Stimulated activated CD4-positive, alpha-beta T cell treated with anti-CD3 and anti-CD28 coated beads, TNF-alpha, amount 100 ng/mL, for 4 hours (primary cell): ENCODE measurements at places on chromosomes 6 and 20.

GRCh38 chr6:151067684-151068596, 171.8 kb upstream of the AKAP12 start:
- DNase-seq: no peak

DNA sequence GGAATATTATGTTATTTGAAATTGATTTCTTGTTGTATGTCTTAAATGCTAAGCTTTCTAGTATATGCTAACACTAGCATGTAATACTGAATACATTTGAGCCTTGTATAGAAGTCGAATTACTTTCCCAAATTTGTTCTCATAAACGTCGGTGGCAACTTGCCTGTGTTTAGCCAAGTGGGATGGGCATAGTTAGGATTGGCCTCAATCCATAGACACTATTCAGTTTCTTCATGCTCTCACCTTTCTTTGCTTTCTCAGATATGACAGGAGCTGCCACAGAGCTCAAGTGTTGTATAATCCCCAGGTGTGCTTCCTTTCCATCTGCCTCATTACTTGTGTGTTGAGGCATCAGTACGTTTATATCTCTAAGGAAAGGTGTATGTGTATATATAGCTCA, 19.3 kb downstream of the ZNF334 start:
- DNase-seq: no peak

DNA sequence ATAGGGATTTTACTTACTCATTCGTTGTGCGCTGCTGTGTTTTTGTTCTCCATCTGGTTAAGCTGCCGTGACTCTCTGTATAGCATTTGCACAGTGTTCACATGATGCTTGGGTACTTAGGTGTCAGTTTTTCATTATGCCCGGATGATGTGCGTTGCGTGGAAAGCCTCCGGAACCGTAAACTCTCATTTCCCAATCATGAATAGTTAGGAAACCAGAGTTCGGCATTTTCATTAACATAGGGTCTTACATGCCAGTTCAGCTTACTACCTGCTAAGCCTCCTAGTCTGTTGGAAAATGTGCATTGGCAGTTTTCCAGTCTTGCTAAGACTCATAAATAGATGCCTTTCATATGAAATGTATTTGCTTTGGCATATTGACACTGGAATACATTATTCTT, 483.4 kb upstream of the FLRT3 start:
- no peak for DNase-seq

DNA sequence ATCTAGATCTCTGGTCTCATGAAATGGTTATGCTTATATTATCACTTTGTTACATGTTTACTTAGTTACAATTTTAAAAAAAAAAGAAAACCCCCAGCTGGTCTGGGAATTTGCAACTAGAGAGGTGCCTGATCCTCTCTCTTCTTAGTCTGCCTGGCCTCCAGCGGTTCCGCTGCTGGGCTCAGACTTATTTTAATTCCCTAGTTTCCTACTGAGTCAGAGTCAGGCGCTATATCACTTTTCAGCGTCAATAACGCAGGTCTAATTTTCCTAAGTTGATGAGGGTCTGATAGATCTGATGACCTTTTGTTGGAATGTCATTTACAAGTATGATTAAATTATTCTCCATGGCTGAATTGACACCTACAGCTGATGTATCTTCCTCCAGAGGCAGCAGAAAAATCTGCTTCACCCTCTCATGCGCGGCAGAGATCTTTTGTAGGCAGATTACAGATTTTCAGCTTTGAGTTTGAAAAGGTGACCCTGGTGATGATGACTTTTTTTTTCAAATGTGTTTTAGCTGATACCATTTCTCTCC, 391.0 kb downstream of the CBLN4 start:
- DNase-seq: no peak

DNA sequence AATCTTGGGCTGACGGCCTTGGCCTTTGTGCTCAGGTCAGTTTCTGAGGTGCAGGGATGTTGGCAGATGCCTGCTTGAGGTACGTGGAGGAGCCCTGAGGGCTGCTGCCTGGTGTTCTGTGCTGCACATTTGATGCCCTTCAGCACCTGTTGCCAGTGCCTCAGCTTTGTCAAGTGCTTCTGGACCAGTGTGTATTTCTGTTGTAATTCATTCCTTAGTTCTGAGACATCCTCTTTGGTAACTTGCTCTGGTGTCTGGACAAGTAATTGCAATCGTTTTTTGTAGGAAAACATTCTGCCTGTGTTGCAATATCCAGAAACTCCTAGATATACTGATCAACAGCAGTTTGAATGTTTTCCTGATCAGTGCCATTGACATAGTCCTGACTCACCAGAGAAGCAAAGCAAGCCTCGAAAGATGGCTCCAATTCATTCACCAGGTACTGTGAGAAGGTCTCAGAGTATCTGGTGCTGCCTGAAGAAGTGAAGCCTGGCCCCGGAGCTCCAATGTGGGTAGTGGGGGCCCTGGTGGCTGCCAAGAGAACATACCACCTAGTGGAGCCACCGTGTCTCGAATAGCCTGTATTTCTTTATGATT, 26.7 kb downstream of the ZNF337 start:
- DNase-seq: no peak

DNA sequence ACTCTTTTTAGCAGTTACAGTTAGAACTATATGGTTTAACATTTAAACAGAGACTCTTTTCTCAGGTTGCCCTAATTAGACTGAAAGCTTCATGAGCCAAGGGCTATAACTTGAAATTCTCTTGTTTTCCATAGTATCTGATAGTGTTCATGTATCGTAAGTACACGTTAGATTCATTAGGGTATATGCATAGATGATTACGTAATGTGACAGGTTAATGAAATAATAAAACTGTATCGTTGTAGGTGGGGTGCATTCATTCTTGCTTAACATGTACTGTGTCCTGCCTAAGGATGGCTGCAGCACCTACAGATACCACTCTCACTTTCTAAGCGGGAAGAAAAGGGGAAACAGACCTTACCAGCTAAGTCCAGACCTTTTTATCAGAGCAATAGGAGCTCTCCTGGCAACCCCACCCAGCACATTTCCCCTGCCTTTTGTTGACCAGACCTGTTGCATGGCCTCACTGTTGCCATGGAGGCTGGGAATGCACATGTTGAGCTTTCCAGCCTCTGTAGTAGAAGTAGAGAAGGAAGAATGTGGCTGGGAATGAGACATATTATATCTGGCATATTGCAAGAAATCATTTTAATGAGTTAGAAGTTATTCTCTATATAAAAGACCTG, 83.0 kb downstream of the MAP3K4 start:
- no peak for DNase-seq

DNA sequence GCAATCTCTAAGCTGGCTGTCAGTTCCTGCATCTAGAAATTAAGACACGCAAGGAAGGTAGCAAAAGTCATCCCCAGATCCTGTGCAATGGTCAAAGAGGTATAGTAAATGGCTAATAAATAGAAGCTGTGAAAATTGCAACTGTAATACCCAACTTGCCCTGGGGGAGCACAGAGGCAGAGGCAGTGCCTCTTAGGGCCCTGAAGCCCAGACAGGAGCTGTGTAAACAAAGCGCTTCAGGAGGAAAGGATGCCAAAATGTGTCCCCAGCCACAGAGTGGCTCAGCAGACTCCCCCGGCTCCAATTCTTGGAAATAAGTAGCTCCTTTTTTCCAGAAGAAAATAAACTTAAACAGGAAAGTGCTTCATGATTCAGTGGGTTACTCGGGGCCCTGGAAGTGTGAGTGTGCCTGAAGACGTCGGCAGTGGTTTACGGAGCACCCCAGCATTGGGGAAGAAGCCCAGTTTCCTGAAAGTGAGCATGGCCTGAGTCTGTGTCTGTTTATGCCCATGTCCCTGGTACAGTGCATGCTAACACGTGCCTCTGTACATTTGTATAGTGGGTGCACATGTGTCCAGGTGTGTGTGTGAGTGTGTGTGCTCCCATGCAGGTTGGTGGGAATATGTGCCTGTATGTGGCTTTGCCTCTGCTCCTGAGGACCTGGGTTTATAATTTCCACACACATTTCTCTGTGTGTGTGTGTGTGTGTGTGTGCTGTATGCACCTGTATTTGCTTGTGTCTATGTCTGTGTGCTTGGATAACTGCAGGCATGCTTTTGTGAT, 246.7 kb downstream of the MAFB start:
- no peak for DNase-seq

GRCh38 chr20:50310673-50311051, 120.0 kb downstream of the CEBPB start:
- no peak for DNase-seq

DNA sequence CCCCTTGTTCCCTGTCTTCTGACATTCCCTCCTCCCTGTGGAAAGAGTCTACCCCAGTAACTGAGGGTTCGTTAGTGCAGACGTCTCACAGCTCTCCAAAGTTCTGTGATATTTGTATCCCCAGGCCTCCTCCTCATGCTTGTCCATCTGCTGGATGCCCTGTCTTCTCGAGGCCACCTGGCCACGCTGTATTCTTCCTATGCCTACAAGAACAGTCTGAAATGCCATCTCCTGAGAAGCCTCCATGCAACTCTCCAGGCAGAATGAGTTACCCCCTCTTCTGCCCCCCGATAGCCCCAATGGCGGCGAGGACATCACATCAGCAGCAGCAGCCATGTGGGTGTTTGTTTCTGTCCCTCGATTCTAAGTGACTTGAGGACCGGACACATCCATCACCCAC, 9.3 kb downstream of the ULBP2 start:
- no peak for DNase-seq

GRCh38 chr20:19026901-19027644, 185.4 kb upstream of the SLC24A3 start:
- DNase-seq: no peak

DNA sequence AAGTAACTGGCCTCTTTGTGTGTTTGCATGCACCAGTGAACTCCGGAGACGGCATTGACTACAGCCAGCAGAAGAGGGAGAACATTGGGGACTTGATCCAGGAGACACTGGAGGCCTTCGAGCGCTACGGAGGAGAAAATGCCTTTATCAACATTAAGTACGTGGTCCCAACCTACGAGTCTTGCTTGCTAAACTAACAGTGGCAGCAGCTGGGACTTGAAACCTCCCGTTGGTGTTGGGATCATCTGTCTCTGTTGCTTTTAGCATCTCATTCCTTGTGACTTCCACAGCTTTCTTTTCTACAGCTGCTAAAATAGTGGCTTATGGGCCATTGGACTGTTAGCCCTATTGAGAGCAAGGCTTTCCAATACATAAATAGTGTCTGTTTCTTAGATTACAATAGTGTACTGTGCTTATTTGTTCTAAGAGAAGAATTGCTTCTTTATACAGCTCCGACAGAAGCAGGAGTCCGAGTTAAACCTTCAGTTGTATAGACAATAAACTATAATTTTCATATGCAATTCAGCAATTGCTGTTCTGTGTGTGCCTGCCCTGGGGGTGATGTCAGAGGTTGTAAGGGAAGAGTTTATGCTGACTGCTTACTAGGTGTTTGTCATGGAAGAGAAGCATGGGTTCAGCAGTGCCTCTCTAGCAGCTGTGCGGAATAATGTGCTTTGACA, 99.6 kb upstream of the QKI start:
- DNase-seq: no peak

- DNase-seq: no peak
These were observed 2.1 kb downstream of the FOXP4 start for GRCh38 chr6:41548098-41548840.

DNA sequence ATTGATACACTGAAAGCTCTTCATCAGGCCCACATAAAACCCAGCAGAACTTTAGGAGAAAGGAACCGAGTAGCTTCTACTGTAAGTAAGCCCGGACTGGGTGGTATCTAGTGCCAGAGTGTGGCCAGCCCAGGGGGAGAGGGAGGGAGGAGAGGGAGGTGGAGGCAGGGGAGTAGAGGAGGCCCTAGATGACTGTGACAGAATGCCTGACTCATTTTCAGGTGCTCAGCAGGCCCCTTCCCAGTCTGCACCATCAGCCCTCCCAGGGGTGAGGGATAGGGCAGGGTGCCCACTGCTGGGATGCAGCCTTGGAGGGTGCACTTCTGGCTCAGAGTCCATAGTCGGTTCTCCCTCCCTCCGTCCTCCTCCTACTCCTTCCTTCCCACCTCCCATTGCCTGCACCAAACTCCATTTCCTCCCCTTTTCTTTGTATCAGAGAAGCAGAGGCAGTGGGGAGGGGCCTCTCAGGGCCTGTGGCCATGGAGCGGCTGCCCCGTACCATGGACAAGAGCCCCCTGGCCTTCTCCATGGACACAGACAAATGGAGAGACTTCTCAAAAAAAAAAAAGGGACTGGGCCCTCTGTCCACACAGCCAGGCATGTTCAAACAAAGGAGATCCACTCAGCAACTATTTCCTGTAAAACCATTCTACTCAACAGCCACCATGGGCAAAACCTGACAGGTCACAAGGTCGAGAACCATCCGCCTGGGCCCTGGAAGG, 184.9 kb upstream of the SNX9 start:
- no peak for DNase-seq

DNA sequence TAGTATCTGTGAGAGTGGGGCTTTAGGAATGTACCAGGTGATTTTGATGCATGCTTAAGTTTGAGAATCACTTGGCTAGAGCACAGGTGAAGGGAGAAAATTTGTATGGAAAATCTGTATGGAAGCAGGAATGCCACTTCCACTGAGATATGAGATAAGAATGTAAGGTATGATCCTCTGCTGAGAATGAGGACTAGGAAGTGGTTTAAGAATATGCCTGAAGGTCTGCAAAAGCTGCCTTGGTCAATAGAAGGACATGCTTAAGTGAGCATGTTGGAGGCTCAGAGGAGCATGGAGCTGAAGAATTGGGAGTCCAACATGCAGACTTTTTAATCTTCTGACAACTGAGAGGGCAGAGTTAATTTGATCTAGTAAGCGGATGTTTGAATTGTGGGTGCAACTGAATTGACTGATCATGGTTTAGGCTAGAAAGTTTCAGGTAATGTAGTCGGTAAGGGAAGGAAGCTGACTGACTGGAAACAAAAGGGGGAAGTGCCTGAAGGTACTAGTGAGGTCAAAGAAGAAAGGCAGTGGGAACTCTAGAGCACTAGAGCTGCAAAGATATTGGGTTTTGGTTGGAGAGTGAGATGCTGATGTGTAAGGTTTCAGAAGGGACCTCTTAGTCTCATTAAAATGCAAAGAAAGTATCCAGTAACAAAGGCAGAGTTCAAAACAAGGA, 28.6 kb upstream of the NOTCH4 start:
- DNase-seq: no peak

GRCh38 chr20:57167971-57168701, 98.3 kb downstream of the BMP7 start:
- DNase-seq: no peak

DNA sequence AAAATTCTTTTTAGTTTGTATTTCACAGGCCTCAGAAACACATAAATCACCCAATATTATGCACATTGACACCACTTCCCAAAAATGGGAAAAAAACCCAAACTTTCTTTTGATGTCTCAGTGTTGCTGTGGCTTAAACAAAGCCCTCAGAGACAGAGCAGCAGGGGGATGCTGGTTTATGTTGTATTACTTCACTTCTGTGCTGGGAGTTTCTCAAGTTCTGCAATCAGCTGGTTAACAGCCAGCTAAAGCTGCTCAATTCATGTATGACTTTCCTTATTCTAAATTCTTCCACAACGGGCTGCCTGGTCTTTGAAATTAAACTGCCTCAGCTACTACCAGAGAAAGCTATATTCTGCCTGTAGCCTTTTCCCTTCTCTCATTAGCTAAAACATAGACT, 5.6 kb downstream of the FILIP1 start:
- DNase-seq: no peak

DNA sequence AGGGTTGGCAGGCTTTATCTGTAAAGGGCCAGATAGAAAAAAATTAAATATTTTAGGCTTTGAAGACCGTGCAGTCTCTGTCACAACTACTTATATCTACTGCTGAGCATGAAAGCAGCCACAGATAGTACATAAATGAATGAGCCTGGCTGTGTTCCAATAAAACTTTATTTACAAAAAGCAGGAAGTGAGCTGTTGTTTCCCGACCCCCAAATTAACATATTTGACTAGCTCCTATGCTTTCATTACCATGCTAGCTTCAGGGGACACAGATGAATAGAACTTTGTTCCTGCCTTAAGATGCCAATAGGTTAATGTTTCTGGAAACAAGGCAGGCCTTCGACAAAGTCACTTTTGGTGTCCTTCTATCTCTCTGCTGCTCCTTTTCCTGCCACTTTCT, 1058.0 kb upstream of the FLRT3 start:
- no peak for DNase-seq
